ENCODE measurements at places on chromosomes 1 and 21.

DNA sequence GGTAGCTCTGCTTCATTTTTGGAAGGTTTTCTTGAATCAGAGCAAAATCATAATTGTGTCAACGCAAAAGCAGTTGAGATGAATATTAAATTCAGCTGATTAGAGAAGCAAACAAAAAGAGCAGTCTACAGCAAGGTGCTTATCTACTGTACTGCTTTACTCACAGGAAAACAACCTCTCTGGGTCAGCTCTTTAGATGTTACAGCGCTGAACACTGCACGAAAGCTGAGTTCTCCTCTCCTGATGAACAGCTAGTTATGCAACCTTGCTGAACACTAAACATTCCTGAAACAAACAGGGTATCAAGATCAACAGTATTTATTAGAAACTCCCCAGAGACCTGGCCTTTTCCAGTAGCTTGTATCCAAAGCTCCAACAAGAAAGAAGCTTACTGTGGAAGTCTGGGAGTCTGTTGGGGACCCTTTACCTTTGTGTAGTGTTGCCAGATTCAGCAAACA is 41.3 kb downstream of the TBCE start:
- DNase-seq, result no peak

DNA sequence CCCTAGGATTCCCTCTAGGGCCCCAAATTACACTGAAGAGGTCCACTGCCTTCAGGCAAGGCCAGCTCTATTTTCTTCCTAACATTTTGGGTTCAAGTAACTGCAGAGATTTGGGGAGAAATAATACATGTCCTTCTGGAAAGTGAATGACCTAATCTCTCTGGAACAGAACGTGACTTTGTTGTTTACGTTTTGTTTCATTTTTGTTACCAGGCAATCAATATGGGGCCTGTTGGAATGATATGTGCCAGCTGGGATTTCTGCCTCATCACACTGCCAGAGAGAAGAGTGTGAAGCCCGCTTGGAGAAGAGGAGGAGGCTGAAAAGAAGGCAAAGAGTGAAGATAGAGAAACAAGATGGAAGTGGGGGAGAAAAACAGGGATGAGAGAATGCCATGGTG is 116.7 kb downstream of the FASLG start:
- DNase-seq, result no peak

DNA sequence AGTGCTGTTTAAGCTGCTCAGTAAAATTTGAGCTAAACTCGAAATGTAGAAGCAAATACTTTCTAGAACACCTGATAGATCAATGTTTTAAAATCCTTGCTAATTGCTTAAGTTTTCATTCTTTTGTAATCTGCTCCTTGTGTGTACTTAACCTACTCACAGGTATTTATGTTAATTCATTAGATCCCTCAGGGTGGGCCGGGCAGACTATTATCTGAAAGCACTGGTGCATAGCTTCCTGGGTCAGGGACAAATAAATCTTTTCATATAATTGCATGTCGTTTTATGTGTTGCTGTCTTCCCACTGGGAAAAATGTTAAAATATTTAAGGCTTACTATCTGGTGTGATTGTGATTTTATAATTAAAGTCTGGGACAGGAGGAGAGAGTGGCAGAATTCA is 440.5 kb downstream of the SMYD3 start:
- no peak for DNase-seq

DNA sequence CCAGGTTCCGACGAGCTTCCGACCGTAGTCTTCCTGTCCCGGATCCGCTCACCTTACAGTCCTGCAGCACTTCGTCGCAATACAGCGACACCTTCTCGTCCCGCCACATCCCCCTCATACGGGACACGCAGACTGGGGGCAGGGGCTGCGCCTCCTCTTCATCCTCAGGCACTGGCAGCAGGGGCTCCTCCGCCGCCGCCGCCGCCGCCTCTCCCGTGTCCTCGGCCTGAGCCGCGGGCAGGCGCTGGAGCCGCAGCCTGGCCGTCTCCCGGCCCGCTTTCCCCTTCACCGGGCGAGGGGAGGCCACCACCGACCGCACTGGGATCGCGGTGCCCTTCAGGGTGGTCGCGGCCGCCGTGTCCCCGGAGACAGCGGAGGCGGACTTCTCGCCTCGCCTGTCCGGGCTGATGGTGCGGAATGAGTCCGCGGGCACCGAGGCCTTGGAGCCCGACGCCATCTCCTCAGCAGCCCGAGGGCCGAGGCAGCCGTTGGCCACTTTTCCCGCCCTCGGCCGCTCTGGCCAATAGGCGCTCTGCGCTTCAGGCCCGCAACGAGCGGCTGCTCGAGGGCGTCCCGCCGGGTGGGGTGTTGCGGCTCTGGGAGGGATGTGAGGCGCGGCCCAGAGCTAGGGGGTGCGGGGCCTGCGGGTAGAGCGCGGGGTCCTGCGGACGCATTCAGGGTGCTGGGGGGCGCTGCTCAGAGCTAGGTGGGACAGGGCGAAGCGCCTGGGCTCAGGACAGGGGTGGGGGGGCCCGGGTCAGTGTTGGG is at the start of gene SHCBP1L:
SHCBP1L (minus strand) TSS at position 490 of the 768 bp plus-strand sequence; CDS start at position 457, 33 bp downstream.
- no peak for DNase-seq

DNA sequence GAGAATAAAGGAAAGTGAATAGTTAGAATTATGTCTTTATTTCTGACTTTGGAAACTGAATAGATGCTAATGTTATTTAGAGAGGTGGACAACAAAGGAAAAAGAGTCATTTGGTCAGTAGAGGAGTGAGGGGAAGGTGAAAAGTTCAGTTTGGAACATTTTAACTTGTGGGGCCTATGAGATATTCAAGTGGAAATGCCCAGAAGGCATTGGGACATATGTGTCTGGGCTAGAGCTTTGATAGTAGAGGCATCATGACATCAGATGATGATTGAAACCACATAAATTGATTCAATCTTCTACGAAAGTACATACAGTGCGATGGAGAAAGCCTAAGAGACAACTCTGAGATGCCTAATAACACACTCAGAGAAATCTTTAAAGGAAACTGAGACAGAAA is 151.7 kb upstream of the COL11A1 start:
- no peak for DNase-seq

GRCh38 chr1:232357416-232357815 is 272.5 kb downstream of the SIPA1L2 start:
- DNase-seq, result no peak

DNA sequence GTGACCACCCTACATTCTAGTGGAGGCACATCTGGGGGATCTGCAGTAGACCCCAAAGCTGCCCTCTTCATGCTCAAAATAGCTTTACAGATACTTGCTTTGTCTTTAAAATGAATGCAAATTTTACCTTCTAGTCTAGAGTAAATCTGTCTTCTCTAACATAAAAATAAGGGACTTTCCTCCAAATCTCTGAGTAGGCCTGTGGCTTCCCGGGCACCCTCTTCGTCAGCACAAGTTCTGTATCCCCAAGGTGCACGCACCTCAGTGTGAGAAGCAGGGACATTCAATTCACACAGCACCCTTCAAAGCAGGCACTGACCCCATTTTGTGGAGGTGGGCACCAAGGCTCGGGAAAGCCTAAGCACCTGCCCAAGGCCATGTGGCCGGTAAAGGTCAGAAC is 19.0 kb downstream of the MEF2D start:
- no peak for DNase-seq

DNA sequence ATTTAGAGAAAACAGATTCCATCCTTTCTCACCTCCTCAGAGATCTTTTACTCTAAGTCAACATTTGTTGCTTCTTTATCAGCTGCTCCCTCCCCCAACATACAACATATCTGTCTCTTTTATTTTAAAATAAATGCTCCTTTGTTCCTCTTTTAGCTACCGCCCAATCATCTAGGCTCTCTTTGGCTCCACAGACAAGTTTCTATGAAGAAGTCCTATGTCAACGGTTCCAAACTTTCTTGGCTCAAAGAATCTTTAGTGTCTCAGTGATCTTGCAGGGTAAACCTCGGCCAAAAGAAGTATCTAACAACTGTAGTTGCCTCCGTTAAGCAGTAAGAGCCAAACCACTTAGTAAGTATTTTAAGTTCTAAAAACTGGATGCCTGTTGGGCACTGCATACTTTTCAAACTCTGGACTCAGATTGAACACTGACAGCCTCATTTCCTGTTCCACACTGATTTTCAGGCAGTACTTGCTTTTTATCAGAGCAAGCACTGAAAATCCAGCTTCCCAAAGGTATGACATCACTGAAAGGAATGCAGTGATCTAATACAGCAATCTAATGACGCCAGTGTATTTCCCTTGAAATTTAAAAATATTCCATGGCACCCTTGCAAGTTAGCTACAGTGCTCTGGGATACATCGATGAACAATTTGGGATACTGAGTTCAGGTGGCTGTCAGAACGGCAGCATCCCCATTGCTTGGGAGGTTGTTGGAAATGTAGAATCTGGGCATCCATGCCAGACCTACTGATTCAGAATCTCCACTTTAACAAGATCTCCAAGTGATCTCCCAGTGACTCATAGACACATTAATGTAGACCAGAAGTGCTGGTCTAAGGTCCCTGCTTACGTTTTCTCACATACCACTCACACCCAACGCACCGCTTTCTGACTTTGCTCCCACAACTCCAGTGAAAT is 26.8 kb downstream of the EGLN1 start:
- peak; percentile 58 for DNase-seq

GRCh38 chr1:147647796-147648633 is 22.3 kb downstream of the ACP6 start:
- no peak for DNase-seq

- peak; percentile 18 for DNase-seq
These were observed 5.4 kb downstream of the VPS45 start for GRCh38 chr1:150072959-150073358.

DNA sequence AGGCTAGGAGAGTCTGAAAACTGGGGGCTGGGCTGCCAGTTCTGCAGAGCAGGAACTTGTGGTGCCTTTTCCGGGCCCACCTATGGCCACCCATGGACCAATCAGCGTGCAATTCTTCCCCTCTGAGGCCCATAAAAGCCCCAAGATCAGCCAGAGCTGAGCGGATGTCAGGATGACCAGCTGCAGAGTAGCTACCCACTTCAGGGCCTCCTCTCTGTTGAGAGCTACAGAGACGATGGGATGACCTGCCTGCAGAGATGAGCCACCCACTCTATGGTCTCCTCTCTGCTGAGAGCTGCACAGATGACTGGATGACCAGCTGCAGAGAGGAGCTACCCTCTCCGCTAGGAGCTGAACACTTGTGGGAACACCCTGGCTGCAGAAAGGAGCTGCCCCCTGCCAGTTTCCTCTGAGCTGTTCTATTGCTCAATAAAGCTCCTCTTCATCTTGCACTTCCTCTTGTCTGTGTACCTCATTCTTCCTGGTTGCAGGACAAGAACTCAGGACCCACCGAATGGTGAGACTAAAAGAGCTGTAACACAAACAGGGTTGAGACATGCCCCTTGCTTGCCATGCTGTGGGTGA is 12.8 kb upstream of the AADACL4 start:
- DNase-seq, result no peak

GRCh38 chr1:240058049-240058448 is 33.6 kb upstream of the FMN2 start:
- no peak for DNase-seq

GRCh38 chr1:178871551-178872320 is 859 bp upstream of the ANGPTL1 start:
- DNase-seq, result peak; percentile 41

DNA sequence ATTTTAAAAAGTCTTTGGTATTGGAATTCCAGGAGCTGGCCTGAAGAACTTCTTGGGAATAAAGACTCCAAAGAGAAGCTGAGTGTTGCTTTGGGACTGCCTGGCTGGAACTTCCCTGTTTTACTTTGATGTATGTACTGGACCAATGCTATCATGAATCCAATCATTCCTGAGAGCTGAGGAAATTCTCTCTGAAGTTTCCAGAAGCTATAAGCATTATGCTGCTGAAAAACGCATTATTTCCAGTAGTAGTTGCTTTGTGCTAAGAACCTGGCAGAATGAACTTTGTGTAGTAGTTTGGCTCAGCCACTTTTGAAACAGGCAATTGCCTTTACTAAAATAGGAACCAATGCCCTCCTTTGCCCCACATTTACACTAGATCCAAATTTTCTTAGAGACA is 260.7 kb downstream of the HLX start:
- DNase-seq, result no peak

DNA sequence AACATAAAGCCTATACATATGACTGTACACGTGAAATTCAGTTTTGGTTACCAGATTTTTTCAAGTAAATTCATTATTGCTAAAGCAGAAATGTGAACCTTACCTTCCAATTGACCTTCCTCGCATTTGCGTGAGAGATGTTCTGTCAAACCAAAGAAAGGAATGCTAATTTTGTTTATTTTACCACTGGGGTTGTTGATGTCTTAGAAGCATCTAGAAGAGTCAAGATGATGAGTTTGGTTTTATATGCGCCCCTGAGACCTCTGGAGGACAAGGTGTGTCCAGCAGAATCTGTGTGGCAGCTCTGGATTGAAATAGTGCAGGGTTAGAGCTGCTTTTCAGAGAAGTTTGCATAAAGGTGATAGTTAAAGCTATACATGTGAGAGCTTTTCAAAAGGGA is 48.4 kb downstream of the ZBTB40 start:
- no peak for DNase-seq

DNA sequence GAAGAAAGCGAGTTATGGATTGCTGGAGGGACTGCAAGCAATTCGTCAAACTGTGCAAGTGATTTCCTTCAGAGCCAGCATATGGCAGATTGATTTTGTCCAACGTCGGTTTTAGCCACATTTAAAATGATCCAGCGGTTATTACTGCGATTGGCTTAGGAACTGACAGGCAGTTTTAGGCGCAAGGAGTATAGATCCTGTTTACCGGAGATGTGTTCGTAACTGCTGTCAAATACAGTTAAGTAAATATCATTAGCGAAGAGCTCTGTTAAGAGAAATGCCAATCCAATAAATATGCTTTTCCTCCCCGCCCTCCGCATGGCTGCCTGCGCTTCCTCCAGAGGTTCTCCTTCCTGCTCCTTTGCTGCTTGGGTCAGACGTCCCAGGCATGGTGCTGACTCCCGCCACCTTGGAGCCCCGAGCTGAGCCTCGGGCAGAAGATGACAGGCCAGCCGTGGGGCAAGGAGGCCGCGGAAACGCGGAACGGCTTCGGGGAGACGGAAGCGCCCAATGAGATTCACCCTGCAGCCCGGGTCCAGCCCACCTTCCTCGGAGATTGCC is 9.4 kb upstream of the BARHL2 start:
- DNase-seq, result no peak

DNA sequence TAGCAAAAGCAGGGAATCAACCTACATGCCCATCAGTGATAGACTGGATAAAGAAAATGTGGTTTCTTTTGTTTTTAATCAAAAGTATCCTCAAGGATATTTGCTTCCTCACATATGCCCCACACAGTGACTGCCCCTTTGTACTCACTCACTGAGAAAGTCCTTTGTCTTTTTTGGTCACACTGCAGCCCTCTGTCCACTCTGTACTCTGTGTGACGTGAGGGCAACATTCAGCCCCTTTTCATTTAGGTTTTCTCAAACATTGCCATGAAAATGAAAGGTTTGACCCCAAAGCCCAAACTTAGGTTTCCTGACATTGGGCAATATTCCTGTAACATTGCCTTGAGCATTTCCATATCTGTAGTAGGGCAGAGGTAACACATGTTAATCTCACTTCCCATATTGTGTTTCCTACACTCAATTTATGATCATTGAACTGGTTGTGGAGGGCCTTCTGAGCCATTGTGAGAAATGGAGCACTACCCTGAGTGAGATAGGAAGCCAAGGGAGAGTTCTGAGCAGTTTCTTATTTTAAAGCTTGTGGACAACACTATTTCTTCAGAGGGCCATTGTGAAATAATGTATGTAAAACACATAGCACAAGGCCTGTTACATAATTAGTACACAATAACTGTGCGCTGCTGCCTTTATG is 501.9 kb upstream of the C1orf87 start:
- no peak for DNase-seq

GRCh38 chr21:43855955-43856354 is 9.1 kb upstream of the AGPAT3 start:
- no peak for DNase-seq

- no peak for DNase-seq
These were observed 696 bp downstream of the LSS start for GRCh38 chr21:46227811-46228344.
